ENCODE measurements at places on chromosomes 4 and X.
A peak's percentile ranks its signal among the peaks of the same experiment; 100 is the strongest.

- no peak for ATAC-seq
Observed at GRCh38 chr4:174873931-174874330, 44.2 kb upstream of the ADAM29 start.

- no peak for ATAC-seq
Observed at GRCh38 chrX:94256396-94256795, 582.4 kb downstream of the FAM133A start.

DNA sequence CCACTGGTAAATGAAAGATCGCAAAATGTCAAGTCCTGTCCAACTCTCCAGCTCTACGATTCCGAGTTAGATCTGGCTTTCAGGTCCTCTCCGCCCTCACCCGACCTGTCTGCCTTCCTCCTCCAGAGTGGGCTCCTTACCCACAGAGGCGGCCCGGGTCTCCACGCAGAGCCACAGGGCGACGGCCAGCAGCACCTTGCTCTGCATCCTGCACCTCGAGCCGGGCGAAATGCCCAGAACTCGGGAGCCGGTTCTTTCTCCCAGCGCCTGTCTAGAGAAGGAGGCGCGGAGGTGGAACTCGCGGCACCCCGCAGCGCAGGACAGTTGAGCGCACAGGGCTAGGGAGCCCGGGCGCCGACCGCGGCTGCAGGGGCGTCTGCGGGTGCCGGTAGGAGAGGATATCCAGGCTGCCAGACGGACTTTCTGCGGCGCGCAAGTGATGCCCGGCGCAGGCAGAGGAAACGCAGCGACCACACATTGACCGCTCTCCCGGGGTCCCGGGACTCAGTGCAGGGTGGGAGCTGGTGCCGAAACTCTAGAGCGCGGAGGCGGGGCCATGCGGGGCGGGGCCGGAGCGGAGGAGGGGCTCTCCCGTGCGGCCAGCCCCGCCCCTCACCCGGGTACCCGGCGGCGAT is at the start of gene KDR:
Gene KDR (minus strand): TSS at position 509 of the 635 bp plus-strand sequence. CDS start 302 bp downstream, at position 207.
- ATAC-seq: peak; percentile 12

DNA sequence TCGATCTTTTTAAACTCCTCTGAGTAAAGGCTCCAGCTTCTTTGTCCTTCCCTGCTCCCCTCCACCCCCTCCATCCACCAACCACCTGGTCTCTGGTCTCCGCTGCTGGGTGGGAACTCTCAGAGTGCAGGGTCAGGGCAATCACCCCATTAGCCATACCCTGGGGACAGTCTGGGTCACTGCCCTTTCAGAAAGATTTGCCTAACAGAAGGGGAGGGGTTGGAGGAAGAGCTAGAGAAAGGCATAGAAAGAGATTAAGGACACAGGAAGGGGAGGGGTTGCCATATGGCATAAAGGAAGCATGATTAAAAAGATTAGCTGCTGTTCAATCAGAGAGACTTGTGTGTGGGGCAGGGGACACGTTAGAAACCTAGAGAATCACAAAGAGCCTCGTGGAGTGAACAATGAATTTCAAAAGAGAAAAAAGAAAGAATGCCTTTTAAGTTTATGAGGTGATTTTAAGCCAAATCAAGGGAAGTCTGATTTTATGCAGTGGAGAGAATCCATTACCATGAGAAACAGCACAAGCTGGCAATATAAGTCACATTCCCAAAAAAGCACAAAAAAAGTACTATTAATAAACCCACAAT is 115.5 kb upstream of the ACSL4 start:
- ATAC-seq: no peak

DNA sequence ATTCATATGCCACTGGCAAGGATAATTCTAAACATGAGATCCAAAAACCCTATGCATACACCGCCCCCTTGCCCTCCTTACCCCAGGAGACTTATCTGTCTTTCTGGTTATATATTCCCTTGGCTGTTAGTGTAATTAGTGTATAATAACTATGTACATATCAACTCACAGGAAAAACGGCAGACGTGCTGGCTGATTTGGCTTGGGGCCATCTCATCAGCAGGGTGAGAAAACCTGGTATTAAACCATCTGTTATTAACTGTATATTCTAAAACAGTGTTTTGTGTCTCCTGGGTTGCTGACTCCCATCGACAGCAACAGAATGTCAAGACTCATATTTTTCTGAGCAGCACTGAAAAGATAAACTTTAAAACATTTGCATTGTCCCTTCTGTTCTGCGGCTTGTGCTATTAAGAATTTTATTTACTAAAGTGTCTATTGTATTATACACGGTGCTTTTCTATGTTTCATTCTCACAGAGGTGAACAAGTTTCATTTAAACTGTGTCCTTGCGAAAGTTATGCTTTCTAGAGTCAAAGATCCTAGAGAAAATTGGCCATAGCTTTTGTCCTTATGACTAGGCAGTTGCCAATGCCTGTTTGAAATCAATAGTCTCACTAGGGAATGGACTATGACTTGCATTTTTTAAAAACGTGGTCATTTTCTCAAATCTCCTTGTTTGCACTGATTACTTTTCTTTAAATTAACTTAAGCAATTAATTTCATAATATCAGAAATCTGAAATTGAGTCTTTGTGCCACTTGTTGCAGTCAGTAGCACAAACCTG is 211.5 kb upstream of the MID1 start:
- no peak for ATAC-seq

DNA sequence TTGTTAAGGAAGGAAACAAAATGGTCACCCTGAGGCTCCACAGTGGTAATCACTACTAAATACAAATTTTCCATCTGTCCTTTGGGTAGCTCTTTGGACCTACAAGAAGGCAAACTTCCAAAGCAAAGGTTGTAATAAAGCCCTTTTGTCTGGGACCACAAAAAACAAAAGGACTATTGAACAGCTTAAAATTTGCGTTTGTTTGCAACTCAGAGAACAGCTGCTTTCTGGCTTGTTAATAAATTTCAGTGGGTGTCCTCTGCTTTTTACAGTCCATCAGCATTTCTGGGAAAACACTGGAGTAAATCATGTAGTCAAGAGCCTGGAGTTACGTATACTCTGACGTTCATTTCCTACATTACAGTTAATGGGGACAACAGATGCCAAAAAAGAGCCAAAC is 439.7 kb upstream of the DIAPH2 start:
- no peak for ATAC-seq

DNA sequence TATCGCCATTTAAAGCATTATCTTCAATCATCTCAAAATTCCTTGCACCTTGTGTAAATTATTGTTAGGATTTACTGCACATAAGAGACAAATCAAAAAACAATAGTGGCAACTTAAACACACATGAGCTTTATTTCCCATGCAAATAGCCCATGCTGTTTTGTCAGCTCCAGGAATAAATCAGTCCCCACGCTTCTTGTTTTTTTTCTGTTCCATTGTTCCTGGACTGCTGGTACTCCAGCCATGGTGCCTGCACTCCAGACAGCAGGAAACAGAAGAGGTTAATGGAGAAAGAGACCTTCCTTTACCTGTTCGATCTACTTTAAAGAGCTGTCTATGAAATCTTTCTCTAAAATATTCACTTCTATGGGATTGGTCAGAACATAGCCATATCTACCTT is 1515.7 kb upstream of the TENM3 start:
- no peak for ATAC-seq

DNA sequence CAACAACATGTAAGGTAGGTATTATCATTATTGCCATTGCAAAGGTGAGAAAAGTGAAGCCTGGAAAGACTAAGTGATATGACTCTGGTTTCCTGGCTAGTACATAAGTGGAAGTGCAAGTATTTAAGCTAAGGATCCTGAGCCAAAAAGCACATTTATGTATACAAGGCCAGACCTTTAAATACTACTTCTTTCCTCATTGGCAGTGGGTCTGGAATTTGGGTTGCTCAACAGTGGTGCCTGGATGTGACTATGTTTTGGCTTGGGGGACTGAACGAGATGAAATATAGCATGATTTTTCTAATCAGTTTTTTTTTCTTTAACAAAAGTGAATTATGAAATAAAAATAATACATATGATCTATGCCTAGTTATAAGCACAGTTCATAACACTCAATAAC is 7.4 kb upstream of the FGF13 start:
- no peak for ATAC-seq

DNA sequence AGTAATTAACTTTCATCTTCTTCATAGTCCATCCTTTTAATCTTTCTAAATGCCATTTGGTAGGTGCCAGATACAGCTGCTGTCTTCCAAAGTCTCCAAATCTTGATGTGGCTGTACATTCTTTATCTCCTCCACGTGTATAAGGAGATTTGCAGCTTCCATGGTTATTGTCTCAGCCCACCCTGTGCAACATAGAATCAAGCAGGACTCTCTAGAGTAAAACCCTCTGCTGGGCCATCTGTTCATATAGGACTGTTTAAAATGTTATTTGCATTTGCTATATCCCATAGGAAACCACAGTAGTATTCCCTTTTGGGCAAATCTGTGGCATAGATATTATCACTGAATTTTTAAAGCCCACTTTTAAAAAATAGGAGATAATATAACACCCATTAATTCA is 527.2 kb upstream of the EPHA5 start:
- ATAC-seq: no peak

DNA sequence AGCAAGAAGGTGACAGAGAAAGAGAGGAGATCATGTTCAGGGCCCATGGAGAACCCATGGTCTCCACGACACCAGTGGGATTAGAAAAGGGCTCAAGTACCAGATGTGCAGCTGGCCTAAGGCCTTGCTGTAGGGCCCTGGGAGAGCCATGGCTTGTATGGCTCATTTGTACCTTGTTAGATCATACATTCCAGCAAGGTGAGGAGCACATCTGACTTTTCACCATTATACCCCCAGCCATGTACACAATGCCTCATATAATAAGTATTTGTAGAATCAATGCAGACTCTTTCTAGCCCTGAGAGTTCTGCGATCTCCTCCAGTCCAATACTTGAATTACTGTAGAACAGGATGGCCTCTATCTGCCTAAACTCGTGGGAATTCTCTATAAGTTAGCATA is 94.2 kb upstream of the MAP3K15 start:
- no peak for ATAC-seq

DNA sequence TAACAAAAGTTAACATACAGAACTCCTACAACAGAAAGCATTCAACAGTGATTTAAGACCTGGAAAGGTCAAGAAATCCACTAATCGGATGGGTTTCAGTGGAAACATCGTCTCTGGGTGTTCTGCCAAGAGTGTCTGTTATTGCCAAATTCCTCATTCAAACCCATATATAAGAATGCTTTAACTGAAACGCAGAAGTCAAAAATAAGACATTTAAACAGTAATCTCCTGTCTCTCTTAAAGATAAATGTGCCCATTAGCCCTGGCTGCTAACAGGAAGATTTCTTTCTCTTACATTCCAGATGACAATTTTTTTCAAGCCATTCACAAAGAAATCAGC is 31.5 kb downstream of the DCTD start:
- ATAC-seq: no peak

DNA sequence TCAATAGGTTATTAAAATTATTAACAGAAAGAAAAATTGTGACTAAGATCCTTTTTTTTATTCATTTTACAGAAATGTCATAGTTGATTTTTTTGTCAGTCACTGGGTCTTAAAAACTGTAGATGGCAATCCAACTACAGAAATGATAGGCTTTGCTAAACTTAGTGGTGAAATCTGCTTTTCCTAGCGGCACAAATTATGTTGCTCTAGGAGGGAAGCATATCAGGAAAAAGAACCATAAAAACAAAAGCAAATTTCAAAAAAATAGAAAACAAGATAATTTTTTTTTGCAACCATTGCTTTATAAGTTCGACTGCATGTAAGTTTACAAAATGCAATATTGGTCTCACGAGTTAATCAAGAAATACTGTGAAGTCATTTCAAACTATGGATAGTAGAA is 443.5 kb upstream of the IGFBP7 start:
- ATAC-seq: no peak

GRCh38 chr4:48079972-48080391 is 54.1 kb downstream of the TXK start:
- ATAC-seq: no peak

DNA sequence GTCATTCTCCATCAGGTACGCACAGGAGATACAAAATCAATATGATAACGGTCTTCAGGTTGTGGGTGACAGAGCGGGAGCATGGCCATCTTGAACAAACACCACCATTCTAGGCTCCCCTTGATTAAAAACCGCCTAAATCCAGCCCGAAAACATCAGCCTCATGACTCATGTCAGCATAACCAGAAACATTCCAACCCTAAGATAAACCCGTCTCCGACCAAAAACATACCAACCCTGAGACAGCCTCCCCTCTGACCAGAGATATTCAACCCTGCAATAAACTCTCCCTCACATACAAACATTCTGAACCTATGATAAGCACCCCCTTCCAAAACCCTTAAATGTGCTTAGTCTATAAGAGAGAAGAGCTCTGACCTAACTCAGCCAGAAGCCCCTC is 157.9 kb downstream of the DHRSX start:
- ATAC-seq: no peak

- ATAC-seq: no peak
Observed at GRCh38 chrX:24506082-24506481, 41.0 kb downstream of the PDK3 start.

- no peak for ATAC-seq
Observed at GRCh38 chrX:137352101-137352660, 213.7 kb upstream of the ZIC3 start.

DNA sequence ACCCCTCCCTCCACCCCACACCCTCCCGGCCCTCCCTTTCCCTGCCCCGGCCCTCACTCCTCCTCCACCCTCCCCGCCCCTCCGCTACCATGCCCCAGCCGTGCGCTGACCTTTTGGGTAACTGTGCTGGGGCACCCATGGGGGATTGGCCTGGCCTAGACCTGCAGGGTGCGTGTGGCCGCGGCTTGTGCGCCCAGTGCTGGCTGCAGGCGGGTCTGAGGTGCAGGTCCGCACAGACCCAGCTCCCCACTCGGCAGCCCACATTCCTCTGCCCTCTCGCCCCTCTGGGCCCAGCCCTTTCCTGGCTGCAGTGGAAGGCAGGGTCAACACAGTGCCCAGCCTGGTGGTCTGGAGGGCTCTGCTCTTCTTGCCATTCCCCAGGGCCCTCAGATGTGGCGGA is 24.7 kb downstream of the FGFRL1 start:
- no peak for ATAC-seq

GRCh38 chrX:147343467-147343866 is 528.9 kb upstream of the CXorf51A start:
- no peak for ATAC-seq

DNA sequence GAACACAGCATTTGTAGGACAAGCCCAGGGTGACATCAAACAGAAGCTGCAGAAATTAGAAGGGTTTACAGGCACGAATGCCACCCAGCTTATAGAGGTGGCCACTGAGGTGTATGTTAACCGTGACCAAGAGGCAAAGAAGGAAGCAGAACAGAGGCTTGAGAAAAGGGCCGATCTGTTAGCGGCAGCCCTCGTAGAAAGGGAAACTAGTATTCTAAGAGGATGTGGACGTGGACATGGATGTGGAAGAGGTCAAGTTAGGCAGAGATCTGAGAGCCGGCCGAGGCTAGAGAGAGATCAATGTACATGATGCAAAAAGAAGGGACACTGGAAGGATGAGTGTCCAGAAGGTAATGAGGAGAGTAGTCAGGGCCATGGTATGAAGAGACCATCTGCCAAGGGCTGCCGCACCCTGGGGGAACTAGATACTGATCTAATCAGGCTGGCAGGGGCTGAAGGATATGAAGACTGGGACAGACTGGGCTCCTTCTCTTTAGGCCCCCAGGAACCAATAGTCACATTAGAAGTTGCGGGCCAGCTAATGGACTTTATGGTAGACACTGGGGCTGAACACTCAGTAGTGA is 27.5 kb downstream of the LIAS start:
- ATAC-seq: no peak

Measured in stimulated activated memory B cell treated with anti-CD40 and anti-IgM and Interleukin-4, amounts not matched to agents 10 μg/mL and 1 μg/mL and 100 μg/mL, for 72 hours (primary cell).